Adrenal gland (tissue), 19 donors: ENCODE measurements at places on chromosomes 1 and 21. TPM values are rescaled to one million over a fixed set of nuclear protein-coding genes. Genes with fewer than 3 reads are reported as not detected.
A peak's percentile ranks its signal among the peaks of the same experiment; 100 is the strongest.

Gene SIPA1L2
- total RNA-seq = 11.0 TPM

Gene TNNI3K
- 2.9 TPM for total RNA-seq

- H3K27ac ChIP-seq = no peak overlapping the region
- no peak for DNase-seq
- no peaks in the 10 kb centered on the region for H3K4me1 ChIP-seq
- H3K27me3 ChIP-seq = no peaks in the 10 kb centered on the region
- H3K36me3 ChIP-seq = no peaks in the 10 kb centered on the region
- no peak overlapping the region for H3K4me3 ChIP-seq
These were observed 7.0 kb upstream of the SMCP start for GRCh38 chr1:152870831-152871730.

Gene XCL1
- total RNA-seq = not detected

GRCh38 chr1:83077411-83077810, 921.5 kb downstream of the TTLL7 start:
- no peaks in the 10 kb centered on the region for H3K27me3 ChIP-seq
- DNase-seq = no peak
- H3K4me1 ChIP-seq = no peaks in the 10 kb centered on the region
- H3K27ac ChIP-seq = no peak overlapping the region
- no peaks in the 10 kb centered on the region for H3K36me3 ChIP-seq

DNA sequence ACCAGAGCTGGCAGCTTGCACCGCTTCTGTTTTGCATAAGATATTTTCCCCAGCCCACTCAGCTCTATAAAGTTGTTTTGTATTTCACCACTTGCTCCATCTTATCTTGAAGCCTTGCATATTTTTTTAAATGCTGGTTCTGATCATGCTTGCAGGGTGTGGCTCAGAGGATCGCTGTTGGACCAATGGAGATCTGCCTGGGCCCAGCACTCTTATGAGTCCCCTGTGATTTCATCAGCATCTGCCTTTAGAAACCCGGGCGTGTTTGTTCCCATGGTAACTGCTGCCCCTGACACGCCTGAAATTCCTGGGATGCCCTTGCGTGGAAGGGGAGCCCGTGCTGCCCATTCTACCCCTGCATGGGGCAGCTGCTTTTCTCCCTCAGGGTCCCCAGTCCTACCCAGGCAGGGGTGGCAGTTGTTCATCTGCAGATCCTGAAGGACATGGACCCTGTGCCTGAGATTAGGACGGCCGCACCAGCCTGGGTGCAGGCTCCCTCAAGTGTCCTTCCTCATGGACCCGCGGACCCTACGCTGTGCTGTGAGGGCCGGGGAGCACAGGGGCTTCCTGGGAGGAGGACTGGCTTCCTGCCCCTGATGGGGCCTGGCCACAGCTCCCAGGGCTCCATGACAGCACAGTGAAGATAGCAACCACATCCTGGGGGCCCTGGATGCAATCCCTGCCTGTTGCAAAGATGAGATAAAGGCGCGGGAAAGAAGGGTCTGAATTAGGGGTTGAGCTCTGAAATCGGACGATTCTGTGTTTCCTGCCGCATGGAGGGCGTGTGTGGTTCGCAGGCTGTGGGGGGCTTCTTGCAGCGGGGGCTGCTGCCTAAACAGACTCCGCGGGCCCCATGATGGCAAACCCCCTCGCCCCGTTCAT, 226.5 kb downstream of the SDCCAG8 start:
- peaks cover 13% of the 10 kb centered on the region for H3K4me1 ChIP-seq
- H3K4me3 ChIP-seq = peak overlapping the region; percentile 32
- DNase-seq = no peak
- no peaks in the 10 kb centered on the region for H3K36me3 ChIP-seq
- no peak overlapping the region for H3K27ac ChIP-seq

Gene TIE1
- total RNA-seq = 40.2 TPM

DNA sequence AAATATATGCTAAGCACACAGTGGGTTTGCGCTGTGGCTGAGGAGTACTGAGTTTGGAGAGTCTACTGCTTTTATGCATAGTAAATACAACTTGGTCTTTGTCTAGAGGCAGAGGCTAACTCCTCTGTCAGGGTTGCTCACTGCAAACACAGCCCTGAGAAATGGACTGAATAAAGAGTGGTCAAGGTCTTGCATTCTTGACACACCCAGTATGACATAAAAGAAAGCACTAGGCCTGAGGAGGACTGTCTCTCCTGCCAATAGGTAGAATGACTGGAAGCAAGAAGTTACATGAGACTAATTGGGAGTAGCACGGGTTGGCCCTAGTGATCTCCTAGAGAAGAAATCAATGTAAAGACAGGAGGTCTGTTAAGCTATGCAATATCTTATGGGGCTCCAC, 367.2 kb upstream of the B3GALT2 start:
- H3K4me1 ChIP-seq = no peaks in the 10 kb centered on the region
- no peak overlapping the region for H3K27ac ChIP-seq
- no peak for DNase-seq
- no peaks in the 10 kb centered on the region for H3K36me3 ChIP-seq
- H3K27me3 ChIP-seq = no peaks in the 10 kb centered on the region

DNA sequence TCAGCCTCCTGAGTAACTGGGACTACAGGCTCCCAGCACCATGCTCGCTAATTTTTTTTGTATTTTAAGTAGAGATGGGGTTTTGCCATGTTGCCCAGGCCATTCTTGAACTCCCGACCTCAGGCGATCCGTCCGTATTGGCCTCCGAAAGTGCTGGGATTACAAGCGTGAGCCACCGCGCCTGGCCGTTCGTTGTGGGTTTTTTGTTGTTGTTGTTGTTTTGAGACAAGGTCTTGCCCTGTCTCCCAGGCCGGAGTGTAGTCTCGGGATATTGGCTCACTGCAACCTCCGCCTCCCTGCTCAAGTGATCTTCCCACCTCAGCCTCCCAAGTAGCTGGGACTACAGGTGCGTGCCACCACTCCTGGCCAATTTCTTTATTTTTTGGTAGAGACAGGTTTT, 4.7 kb upstream of the INAVA start:
- H3K27ac ChIP-seq = no peak overlapping the region
- DNase-seq = no peak
- H3K36me3 ChIP-seq = no peaks in the 10 kb centered on the region
- H3K4me1 ChIP-seq = peaks cover 4% of the 10 kb centered on the region
- peaks cover 16% of the 10 kb centered on the region for H3K27me3 ChIP-seq

DNA sequence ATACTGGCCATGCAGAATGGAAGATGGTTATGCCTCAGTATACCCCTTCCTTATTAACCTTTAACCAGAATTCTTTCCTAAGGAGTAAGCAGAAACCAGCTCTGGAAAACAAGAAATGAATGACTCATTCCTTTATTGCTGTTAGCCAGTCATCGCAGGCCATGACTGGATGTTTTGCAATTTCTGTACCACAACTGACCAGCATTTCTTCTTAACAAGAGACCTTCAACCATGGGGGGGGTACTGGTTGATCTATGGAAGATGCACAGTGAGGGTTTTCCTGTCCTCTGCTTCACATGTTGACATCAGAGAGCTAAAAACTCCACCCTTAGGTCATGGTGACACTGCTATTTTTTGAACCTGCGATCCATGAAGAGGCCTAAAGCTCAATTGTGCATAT, 28.0 kb upstream of the RNF2 start:
- H3K36me3 ChIP-seq = no peaks in the 10 kb centered on the region
- peak overlapping the region; percentile 17 for H3K27ac ChIP-seq
- no peaks in the 10 kb centered on the region for H3K4me1 ChIP-seq
- no peak overlapping the region for H3K4me3 ChIP-seq

Gene C21orf58
- 2.4 TPM for total RNA-seq

Gene TAL1
- 3.0 TPM for total RNA-seq

Gene IVL
- total RNA-seq = not detected

- H3K27me3 ChIP-seq = no peaks in the 10 kb centered on the region
- peaks cover 15% of the 10 kb centered on the region for H3K4me1 ChIP-seq
- no peak overlapping the region for H3K4me3 ChIP-seq
- no peak for DNase-seq
- no peak overlapping the region for H3K27ac ChIP-seq
These were observed 24.0 kb downstream of the TMEM53 start for GRCh38 chr1:44650159-44650831.

GRCh38 chr1:178487070-178487615, 9.6 kb downstream of the CLEC20A start:
- H3K27me3 ChIP-seq = no peaks in the 10 kb centered on the region
- H3K4me3 ChIP-seq = no peak overlapping the region
- H3K4me1 ChIP-seq = peaks cover 8% of the 10 kb centered on the region
- no peak for DNase-seq

Gene FCRL1
- 0.40 TPM for total RNA-seq

Gene SFT2D2
- total RNA-seq = 24.7 TPM

DNA sequence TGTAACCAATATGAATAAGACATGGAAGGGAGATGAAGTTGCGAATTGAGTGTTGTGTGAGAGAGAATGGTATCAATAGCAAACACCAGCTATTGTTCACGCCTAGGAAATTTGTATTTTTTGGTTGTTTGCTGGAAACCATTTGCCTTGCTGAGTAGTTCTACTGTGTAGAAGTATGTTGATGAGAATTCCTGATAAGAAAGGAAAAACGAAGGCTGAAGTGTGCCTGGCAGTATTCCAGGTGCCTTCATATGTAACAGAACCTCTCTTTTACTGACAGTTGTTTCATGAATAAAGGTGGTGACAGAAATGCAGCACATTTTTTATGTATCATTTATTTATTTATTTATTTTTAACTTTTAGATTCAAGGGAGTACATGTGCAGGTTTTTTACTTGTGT, 79.5 kb downstream of the SDCCAG8 start:
- H3K36me3 ChIP-seq = peaks cover 27% of the 10 kb centered on the region
- peaks cover 9% of the 10 kb centered on the region for H3K4me1 ChIP-seq
- no peak overlapping the region for H3K4me3 ChIP-seq
- no peak overlapping the region for H3K27ac ChIP-seq
- H3K27me3 ChIP-seq = no peaks in the 10 kb centered on the region

DNA sequence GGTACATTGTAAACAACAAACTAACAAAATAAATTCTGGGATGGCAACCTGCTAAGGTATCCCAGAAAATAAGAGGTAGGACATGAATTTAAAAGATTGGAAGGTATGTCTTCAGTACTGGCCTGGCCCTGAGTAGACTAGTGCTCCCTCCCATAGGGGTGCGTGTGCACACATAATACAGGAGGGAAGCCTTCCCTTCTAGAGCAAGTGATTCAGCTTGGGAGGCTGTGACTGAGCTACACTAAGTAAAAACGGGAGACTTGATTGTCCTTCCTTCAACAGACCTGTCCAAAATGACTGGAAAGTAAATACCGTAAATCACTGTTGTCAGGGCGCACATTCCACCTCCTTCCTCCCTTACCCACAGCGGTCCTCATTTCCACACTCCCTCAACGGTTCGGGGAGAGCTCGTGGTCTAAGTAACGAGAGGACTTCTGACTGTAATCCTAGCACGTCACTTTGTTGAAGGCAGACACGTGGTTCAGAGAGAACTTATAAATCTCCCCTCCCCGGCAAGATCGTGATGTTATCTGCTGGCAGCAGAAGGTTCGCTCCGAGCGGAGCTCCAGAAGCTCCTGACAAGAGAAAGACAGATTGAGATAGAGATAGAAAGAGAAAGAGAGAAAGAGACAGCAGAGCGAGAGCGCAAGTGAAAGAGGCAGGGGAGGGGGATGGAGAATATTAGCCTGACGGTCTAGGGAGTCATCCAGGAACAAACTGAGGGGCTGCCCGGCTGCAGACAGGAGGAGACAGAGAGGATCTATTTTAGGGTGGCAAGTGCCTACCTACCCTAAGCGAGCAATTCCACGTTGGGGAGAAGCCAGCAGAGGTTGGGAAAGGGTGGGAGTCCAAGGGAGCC, at the start of gene TGFB2:
Gene TGFB2, plus strand, starts transcription at position 523 of the 859 bp plus-strand sequence. CDS start 1,366 bp downstream, outside the sequence.
- no peak within 1 kb of the TSS for H3K4me3 ChIP-seq
- H3K36me3 ChIP-seq = no peaks in the 10 kb centered on the region
- DNase-seq = peak; percentile 61
- H3K27ac ChIP-seq = peak within 1 kb of the TSS; percentile 62
- H3K4me1 ChIP-seq = no peaks in the 10 kb centered on the region

GRCh38 chr1:192797143-192797542, 11.7 kb upstream of the RGS2 start:
- no peaks in the 10 kb centered on the region for H3K4me1 ChIP-seq
- no peaks in the 10 kb centered on the region for H3K27me3 ChIP-seq
- no peaks in the 10 kb centered on the region for H3K36me3 ChIP-seq
- no peak overlapping the region for H3K4me3 ChIP-seq
- H3K27ac ChIP-seq = no peak overlapping the region
- DNase-seq = no peak

- no peaks in the 10 kb centered on the region for H3K27me3 ChIP-seq
- H3K27ac ChIP-seq = no peak overlapping the region
- DNase-seq = no peak
- peaks cover 29% of the 10 kb centered on the region for H3K4me1 ChIP-seq
These were observed 17.0 kb upstream of the ALDH4A1 start for GRCh38 chr1:18919197-18919905.

Gene NEK2
- total RNA-seq = 1.6 TPM

DNA sequence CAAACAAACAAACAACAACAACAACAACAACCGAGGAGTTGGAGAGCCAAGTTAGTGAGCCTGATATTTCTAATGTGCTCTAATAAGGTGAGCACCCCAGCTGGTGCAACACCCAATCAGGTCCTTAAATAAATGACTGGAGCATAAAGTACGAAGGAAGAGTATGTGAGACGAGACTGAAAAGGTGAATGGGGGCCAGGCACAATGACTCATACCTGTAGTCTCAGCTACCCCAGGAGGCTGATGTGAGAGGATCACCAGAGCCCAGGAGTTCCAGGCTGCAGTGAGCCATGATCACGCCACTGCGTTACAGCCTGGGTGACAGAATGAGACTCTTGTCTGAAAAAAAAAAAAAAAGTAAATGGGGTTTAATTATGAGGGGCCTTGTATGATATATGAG, 152.0 kb upstream of the ZRANB2 start:
- no peak for DNase-seq
- H3K27ac ChIP-seq = no peak overlapping the region
- no peaks in the 10 kb centered on the region for H3K27me3 ChIP-seq
- no peak overlapping the region for H3K4me3 ChIP-seq
- H3K36me3 ChIP-seq = no peaks in the 10 kb centered on the region

Gene MAN1C1
- total RNA-seq = 26.3 TPM

GRCh38 chr1:90573736-90574135, 143.4 kb downstream of the BARHL2 start:
- no peaks in the 10 kb centered on the region for H3K36me3 ChIP-seq
- H3K4me1 ChIP-seq = no peaks in the 10 kb centered on the region
- H3K4me3 ChIP-seq = no peak overlapping the region
- no peaks in the 10 kb centered on the region for H3K27me3 ChIP-seq

DNA sequence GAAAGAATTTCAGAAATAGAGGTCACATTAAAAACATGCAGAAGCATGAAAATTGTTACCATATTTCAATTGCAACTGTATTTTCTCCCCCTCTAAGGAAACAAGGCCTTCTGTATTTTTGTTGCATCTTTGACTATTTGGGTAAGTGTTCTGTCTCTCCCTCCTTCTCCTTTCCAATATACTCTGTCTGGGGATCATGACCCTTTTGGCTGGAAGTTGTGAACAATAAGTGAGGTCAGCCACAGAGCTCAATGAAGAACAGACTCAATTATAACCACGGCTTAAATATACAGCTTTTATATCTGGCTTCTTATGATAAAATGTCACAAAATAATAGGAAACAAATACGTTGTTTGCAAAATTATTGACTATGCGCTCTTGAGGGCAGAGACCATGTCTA, 47.1 kb downstream of the SPAG17 start:
- no peaks in the 10 kb centered on the region for H3K4me1 ChIP-seq
- H3K27me3 ChIP-seq = peaks cover 6% of the 10 kb centered on the region
- H3K4me3 ChIP-seq = no peak overlapping the region
- H3K36me3 ChIP-seq = no peaks in the 10 kb centered on the region
- no peak overlapping the region for H3K27ac ChIP-seq
- DNase-seq = no peak

- H3K4me1 ChIP-seq = peaks cover 12% of the 10 kb centered on the region
- H3K36me3 ChIP-seq = peaks cover 25% of the 10 kb centered on the region
- no peak overlapping the region for H3K4me3 ChIP-seq
These were observed 58.2 kb upstream of the MPC2 start for GRCh38 chr1:167995038-167995437.

Gene PSMB2
- total RNA-seq = 52.0 TPM
